Thymus (tissue), 14 donors: ENCODE measurements at places on chromosomes 12 and 14. TPM values are rescaled to one million over a fixed set of nuclear protein-coding genes. Genes with fewer than 3 reads are reported as not detected.

LRTM2 gene
- 0.05 TPM for total RNA-seq

ST8SIA1 gene
- total RNA-seq = 1.6 TPM

ASPG gene
- total RNA-seq = 0.24 TPM

SLC7A7 gene
- 10.7 TPM for total RNA-seq

KIF26A gene
- 1.7 TPM for total RNA-seq

HEATR5A gene
- 10.9 TPM for total RNA-seq

RNU4-1 gene
- total RNA-seq = 7,767 TPM

CD163L1 gene
- total RNA-seq = 10.3 TPM

IAPP gene
- 0.14 TPM for total RNA-seq

LBHD2 gene
- 0.19 TPM for total RNA-seq

HOTAIR gene
- not detected for total RNA-seq

CLEC2A gene
- total RNA-seq = not detected
